Neural progenitor cell (in vitro differentiated cells): ENCODE measurements at places on chromosomes 5 and 9.
A peak's percentile ranks its signal among the peaks of the same experiment; 100 is the strongest.

- H3K4me1 ChIP-seq = no peaks in the 10 kb centered on the region
- no peaks in the 10 kb centered on the region for H3K27me3 ChIP-seq
- H3K36me3 ChIP-seq = no peaks in the 10 kb centered on the region
- no peak for DNase-seq
- H3K4me3 ChIP-seq = no peak overlapping the region
These were observed 41.6 kb downstream of the CSF1R start for GRCh38 chr5:150044712-150045111.

DNA sequence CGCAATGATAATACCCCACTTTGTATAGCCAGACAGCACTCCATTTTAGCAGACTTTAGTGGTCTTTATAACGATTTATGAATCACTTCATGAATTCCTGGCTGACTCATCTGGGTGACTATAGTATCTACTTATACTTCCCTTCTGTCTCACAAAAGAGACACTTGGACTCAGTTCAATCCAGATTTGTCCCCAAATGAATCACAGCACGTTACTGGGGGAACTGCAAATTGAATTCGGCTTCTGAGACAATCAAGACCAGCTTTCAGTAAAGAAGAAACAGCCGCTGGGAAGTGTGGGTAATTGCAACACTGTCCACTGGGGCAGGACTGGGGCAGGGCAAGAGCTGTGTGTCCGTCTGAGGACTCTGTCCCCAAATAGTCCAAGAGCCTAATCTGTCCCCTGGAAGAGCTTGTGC is 337.3 kb upstream of the RFX3 start:
- H3K27ac ChIP-seq = peak overlapping the region; percentile 10
- no peak for DNase-seq
- H3K27me3 ChIP-seq = no peaks in the 10 kb centered on the region
- no peak overlapping the region for H3K4me3 ChIP-seq
- H3K4me1 ChIP-seq = peaks cover 9% of the 10 kb centered on the region

DNA sequence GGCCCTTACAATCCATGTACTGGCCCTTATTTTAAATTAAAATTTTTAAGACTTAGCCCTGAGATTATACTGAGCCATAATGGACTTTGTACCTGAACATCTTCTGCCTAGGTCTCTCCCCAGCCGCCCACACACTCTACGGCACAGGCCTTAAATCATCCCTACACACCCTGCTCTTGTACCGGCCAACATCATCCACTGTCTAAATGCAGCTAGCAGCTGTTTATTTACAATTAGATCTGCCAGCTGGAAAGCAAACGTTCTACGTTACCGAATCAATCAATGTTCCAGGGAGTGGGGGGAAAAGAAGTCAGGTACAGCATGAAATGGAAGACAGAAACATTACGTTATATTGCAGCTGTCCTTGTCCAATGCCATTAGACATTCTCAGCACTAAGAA is 88.4 kb upstream of the GRAMD2B start:
- H3K4me1 ChIP-seq = peaks cover 10% of the 10 kb centered on the region
- no peaks in the 10 kb centered on the region for H3K36me3 ChIP-seq
- no peak overlapping the region for H3K4me3 ChIP-seq
- H3K27ac ChIP-seq = no peak overlapping the region

DNA sequence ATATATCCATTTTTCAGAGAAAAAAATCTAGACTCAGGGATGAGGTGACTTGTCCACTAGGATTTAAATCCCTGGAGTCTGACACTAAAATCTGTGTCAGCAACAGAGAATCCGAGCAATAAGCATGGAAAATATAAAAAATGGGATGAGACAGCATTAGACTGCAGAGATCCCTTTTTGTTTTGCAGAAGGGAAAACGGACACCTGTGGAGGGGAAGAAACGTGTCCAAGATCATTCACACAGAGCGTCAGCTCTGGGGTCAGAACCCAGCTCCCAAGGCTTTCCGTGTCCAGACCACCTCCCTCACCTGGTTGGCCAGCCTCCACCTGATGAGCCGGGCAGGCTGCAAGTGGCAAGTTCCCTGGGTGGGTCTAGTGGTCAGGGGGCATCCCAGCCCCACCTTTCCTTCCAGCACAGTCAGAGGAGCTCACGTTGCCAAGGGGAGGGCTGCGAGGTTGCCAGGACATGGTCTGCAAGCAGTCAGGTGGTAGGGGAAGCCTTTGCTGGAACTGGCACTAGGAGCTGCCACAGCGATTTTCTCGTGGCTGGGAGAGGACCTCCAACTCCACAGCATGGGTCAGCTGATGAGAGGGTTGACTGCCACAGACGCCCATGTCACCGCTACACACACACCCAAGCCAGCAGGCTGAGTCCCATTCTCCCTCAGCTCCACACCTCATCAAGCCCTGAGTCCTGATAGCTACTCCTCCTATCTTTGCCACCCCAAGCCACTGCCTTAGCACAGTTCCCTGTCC is 65.9 kb upstream of the CPLX2 start:
- H3K27ac ChIP-seq = no peak overlapping the region
- H3K27me3 ChIP-seq = no peaks in the 10 kb centered on the region
- no peaks in the 10 kb centered on the region for H3K36me3 ChIP-seq
- no peak overlapping the region for H3K4me3 ChIP-seq
- no peak for DNase-seq
- H3K4me1 ChIP-seq = no peaks in the 10 kb centered on the region
